ENCODE measurements at places on chromosomes 13 and 19.

DNA sequence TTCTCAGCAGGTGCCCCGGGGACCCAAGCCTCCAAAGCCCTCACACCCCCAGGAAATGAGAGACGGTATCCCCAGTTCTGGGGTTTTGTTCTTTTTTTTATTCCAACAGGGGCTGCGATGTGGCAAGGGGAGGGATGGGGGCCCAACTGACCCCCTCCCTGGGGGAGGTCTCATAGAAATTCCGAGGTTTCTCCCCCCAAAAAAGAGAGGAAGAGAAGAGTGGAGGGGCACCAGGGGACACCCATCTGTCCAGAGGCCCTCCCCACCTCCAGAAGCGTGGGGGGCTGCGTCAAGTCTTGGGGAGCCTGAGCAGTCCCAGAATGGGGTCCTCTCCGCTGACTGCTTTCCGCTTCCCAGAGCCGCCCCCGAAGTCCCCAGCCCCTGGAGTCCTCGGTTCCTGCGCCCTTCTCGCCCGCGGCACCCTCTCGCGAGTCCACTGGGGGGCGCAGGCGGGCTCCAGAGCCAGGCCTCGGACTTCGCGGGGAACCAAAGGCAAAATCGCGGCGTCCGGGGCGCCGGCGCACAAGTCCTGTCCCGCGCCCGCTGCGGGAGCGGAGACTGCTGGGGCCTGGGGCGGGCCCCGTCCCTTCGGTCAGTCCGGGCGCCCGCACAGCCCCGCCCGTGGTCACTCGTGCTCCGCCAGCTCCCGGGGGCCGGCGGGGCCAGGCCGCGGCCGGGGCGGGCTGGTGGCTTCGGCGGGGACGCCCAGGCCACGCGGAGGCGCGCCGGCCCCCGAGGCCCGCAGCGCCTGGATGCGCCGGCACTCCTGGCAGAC, 4.4 kb upstream of the ATP1A3 start:
- no peak for DNase-seq

DNA sequence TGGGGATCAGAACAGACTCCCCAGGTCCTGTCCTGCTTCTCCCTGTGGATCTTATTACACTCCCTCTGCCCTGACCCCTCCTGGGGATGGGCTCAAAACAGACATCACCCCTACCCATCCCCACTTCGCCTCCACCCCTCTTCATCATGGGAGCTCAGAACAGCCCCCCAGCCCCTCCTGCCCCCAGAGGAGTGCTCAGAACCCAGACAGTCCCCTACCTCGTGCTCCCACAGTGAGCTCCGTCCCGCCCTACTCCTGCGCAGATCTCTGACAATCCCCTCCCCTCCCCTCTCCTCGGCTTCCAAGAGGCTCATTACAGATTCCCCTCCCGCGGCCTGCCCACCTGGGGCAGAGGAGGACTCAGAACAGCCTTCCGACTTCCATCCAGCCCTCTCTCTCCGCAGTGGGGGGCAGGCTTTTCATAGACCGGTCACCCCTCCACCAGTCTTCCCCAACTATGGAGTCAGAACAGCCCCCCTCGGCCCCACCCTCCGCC, 6.1 kb downstream of the NXNL1 start:
- no peak for DNase-seq

DNA sequence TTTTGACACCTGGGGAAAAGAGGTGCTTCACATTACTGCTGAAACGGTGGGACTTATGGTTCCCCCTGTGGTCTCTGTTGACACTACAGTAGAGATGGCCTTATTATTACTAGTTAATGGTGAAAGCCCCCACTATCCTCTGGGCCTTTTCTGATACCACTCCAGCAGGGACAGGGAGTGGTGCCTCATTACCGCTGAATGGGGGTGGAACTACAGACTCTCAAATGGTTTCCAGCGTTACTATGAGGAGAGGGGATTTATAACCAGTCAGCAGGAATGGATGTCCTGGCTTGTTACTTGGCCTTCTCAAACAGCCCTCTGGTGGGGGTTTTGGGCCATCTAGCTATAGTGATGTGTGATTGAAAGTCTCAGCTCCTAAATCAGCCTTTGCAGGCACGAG, 96.7 kb upstream of the DIAPH3 start:
- no peak for DNase-seq

DNA sequence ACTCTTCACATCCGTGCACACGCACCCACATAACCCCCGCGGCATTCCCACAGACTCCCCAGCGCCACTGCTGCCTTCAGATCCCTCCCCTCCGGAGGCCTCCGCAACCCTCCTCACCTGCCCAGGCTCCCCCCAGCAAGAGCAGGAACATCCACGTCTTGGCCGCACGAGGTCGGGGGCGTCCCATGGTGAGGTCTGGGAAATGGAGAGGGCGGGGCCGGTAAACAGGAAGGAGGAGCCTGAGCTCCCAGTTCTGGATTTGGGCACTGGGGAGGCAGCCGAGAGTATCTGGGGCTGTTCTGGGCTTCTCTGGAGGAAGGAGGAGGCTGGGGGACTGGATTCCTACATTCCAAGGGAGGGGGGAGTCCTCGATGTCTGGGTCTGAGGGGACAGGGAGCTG, 423 bp downstream of the KLK8 start:
- DNase-seq = no peak

DNA sequence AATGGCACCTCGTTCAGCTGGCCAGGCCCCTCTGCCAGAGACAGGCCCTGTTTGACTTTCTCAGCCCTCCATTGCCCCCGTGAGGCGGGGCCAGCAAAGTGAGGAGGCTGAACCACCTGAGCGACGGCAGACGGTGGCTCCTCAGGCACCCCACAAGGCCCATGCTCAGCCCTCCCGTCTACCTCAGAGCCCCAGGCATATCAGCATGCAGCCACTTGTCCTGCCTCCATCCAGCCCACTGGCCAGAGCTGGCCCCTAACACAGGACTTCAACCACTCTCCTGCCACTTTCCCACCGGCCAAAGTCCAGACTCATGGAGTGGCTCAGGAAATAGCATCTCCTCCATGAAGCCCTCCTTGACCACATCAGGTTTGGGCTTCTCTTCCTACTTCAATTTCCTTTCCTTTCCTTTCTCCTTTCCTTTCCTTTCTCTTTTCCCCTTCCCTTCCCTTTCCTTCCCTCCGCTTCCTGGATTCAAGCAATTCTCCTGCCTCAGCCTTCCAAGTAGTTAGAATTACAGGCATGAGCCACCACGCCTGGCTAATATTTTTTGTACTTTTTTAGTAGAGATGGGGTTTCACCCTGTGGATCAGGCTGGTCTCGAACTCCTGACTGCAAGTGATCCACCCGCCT, 9.3 kb downstream of the SLC7A10 start:
- DNase-seq = no peak

GRCh38 chr19:510606-511100, 3.4 kb downstream of the TPGS1 start:
- peak; percentile 92 for DNase-seq

All from stimulated activated CD4-positive, alpha-beta T cell treated with anti-CD3 and anti-CD28 coated beads, TNF-alpha, amount 100 ng/mL, for 48 hours (primary cell).